ENCODE measurements at places on chromosomes 7 and 10.

- no peak for DNase-seq
These were observed 116.2 kb upstream of the LAMB4 start for GRCh38 chr7:108246227-108246837.

DNA sequence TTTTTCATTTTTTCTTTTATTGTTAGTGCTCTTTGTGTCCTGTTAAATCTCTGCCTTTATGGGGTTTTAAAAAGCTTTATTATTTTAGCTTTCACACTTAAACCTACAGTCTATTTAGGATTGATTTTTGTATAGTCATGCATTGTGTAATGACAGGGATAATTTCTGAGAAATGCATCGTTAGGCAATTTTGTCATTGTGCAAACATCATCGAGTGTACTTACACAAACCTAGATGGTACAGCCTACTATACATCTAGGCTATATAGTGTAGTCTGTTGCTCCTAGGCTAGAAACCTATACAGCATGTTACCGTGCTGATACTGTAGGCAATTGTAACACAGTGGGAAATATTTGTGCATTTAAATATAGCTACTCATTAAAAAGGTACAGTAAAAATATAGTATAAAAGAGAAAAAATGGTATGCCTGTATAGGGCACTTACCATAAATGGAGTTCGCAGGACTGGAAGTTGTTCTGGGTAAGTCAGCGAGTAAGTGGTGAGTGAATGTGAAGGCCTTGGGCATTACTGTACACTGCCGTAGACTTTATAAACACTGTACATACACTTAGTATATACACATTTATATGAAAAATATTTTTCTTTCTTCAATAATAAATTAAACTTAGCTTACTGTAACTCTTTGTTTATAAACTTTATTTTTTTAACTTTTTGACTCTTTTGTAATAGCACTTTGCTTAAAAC is 16.0 kb downstream of the UBE2D1 start:
- DNase-seq, result no peak

GRCh38 chr7:6175645-6176044 is 96.8 kb downstream of the CYTH3 start:
- DNase-seq, result no peak

GRCh38 chr7:65265933-65266519 is 107.6 kb upstream of the ZNF92 start:
- DNase-seq, result no peak

- DNase-seq, result no peak
These were observed 58.0 kb upstream of the ELN start for GRCh38 chr7:73969991-73970390.

- DNase-seq, result no peak
These were observed 37.9 kb downstream of the DDIT4 start for GRCh38 chr10:72311667-72312066.

DNA sequence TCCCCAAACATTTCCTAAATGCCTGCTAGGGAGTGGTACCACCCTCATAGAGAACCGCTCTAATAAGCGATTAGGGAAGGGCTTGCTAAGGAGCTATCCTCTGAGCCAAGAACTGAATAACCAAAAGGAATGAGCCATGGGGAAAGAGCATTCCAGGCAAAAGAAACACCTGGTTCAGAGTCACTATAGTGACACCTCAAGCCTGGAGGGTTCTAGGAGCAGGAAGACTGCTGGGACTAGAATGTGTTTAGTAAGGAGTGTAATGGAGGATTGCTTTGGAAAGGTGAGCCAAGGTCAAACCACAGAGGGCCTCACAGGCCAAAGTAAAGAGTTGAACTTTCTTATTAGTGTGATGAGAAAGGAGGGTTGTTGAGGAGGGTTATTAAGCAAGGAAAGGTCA is 38.7 kb upstream of the NRBF2 start:
- DNase-seq, result no peak

DNA sequence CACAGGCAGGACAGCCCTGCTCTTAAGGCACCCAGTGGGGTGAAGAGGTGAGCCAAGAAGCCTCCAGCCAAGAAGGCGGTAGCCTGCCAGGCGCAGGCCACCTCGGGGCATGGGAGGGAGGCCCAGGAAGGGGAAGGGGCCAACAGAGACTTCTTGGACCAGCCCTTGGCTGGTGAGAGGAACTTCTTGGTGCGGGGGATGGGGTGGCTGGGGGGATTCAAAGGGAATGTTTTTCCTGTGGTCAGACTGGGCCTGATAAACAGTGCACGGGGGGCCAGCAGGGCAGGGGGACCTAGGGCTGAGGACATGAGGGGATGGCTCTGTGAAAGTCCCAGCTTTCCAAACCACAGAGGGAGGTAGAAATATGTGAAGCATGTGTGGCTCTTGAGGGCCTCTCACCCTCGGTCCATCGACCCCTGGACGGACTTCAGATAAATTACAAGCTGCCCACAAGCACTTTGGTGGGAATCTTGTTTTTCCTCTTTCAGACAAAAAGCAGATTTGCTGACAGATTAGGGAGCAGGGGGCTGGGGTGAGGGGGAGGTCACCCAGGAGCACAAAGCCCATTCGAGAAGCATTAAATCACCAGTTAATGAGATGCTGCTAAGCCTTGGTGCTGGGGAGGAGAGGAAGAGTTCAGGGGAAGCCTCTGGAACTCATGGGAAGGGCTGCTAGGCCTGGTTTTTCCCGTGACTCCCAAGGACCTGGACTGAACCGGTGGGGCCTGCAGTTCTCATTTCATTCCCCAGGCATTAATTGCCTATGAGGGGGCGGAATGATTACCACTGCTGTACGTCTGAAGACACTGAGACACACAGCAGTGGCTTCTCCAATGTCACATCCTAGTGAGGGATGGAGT is 11.3 kb downstream of the CRYGN start:
- DNase-seq, result no peak

DNA sequence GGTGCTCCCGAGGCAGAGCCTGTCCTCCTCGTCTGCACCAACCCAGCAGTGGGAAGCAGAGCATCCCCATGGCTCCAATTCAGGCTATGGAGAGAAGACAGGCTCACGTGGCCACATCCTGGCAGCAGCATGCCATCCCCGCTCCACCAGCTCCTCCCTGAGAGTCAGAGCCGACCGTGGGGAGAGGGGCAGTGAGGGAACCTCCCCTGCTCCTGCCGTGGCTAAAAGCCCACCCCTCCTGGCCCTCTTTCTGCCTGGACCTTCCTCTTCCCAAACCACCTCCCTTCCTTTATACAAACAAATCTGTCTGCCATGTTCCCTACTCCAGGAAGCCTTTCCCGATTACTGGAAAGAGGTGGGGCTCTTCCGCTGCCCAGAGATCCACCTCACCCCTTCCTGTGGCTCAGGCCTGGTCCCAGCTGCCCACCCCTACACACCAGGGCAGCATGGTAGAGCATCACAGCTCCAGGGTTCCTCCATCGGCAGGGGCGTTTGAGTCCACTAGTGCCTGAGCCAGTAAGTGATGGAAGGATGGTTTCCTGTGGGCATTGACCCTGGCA is 10.8 kb upstream of the AQP1 start:
- no peak for DNase-seq

- DNase-seq, result no peak
These were observed 227.0 kb upstream of the AOAH start for GRCh38 chr7:36951257-36951697.

GRCh38 chr10:43452356-43452914 is 15.5 kb downstream of the ZNF487 start:
- no peak for DNase-seq

DNA sequence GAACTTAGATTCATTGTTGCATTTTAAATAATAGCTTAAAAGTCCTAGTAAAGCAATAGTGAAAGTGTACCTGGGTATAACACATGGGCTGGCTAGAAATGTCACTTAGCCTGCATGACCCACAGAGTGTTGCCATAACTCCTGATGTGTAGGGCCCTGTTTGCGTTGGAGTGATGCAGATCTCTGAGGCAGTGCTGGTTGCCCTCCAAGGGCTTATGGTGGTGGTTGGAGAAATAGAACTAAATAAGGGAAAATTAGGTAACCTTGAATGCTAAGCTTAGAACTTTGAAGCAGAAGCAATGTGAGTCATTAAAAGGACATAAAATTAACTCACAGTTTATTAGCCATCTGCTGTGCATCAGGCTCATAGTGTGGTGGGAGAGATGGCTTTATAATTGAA is 105.7 kb downstream of the CCNY start:
- DNase-seq, result no peak

GRCh38 chr10:114754445-114755320 is 66.9 kb upstream of the FHIP2A start:
- no peak for DNase-seq

DNA sequence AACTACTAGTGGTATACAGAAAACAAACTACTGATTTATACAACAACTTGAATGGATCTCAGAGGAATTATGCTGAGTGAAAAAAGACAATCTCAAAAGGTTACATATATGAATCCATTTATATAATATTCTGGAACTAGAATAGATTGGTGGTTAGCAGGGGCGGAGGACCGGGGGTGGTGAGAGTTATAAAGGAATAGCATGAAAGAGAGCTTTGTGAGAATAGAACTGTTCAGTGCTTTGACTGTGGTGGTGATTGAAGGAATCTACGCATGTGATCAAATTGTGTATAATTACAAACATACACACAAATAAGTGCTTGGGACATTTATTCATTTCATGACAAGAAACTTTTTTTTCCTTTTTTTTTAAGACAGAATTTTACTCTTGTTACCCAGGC is 19.6 kb downstream of the RAB19 start:
- DNase-seq, result no peak

DNA sequence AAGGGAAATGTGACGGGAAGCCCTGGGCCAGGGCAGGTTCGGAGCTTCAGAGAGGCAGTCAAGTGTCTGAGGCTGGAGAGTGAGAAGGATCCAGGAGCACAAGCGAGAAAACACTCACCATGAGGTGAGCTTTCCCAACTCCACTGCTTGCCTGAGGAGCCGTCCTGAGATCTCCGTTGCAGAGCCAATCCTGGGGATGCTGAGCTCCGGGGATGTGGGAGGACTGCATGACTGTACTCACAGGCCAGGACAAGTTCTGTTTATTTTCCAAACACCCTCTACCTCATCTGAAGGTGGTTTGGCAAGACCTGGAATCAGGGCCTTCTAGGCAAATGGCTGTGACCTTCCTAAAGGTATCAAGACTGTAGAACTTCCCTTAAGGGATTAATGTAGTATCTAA is 38.7 kb downstream of the GLI3 start:
- no peak for DNase-seq

- no peak for DNase-seq
These were observed 478.7 kb downstream of the INHBA start for GRCh38 chr7:41224063-41224763.

DNA sequence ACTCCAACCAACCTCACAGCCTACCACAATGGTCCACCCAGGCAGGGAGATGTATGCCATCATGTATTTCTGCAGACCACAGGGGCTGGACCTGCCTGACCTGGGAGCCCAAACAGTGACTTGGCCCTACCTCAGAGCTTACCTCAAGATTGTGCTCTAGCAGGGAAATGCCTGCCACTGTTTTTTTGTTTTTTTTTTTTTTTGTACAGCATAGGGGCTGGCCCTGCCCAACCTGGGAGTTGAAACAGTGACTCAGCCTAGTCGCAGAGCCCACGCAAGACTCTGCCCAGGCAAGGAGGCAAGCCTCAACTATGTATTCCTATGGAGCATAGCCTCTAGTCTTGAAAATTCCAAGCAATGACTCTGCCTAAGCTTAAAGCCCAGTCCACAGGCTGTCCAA is 39.3 kb upstream of the CDK6 start:
- no peak for DNase-seq

DNA sequence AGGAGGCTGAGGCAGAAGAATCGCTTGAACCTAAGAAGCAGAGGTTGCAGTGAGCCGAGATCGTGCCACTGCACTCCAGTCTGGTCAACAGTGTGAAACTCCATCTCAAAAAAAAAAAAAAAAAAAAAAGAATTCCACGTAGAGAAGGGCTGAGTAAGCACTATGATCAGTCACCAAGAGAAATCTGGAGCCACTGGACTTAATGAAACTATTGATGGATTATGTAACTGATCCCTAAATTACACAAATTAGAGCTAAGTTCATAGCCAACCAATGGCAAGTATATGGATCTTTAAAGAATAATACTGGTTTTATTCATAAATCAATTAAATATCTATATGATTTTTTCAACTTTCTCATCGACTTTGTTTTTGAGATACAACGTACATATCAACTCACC is 72.2 kb upstream of the ABLIM1 start:
- DNase-seq, result no peak

GRCh38 chr10:11864727-11865126 is 41.6 kb downstream of the PROSER2 start:
- no peak for DNase-seq

GRCh38 chr7:152424348-152425108 is 11.3 kb downstream of the KMT2C start:
- DNase-seq, result peak; percentile 53

DNA sequence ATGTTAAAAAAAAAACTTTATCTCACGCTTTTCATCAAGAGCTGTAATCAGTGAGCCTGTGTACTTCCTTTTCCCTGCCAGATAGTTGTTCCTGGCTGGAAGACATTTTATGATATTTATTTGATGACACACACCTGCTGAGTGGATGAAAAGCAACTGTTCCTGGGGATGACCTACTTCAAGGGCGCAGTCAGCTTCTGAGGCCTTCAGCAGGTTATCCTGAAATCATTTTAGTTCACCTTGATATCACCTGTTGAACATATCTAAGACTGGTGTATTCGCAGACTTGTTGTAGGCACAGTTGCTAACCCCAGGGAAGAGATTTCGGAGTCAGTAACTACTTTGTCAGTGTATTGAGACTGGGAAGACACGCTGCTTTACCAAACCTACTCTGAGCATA is 234.5 kb upstream of the TCF7L2 start:
- no peak for DNase-seq

DNA sequence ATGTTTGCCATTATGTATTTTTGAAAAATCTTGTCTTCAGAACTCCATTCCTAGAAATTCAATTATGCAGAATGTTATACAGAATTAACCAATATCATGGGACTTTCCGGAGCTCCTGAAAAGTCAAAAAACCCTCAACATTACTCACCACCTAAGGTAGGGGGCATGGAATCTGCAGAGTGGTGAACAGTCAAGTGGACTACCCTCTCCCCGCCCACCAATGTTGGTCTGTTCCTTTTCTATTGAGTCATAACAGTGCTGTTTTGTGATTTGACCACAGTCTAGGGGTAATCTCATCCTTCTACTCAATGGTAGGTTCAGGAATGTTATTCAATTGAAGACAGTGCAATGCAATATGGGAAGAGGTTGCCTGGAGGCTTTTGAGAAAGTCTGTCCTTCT is 130.5 kb upstream of the HABP2 start:
- no peak for DNase-seq
